ENCODE measurements at places on chromosomes 7 and 10. TPM values are rescaled to one million over a fixed set of nuclear protein-coding genes. Genes with fewer than 3 reads are reported as not detected.

TRPV5 gene
- not detected for total RNA-seq

TAS2R41 gene
- 0.69 TPM for total RNA-seq

PILRA gene
- 21.5 TPM for total RNA-seq

NANOS1 gene
- total RNA-seq, result 1.4 TPM

DUS4L gene
- 6.4 TPM for total RNA-seq

CALD1 gene
- total RNA-seq, result 1,102 TPM

POM121 gene
- 31.9 TPM for total RNA-seq

ITIH2 gene
- total RNA-seq, result 0.10 TPM

GRCh38 chr7:1318661-1319060 lies 86.0 kb downstream of the UNCX start:
- H3K27ac ChIP-seq, result no peak overlapping the region
- H3K4me3 ChIP-seq, result no peak overlapping the region
- no peaks in the 10 kb centered on the region for H3K4me1 ChIP-seq
- DNase-seq, result no peak
- H3K27me3 ChIP-seq, result no peaks in the 10 kb centered on the region
- H3K36me3 ChIP-seq, result no peaks in the 10 kb centered on the region

GRCh38 chr7:128890306-128891109 lies 20.0 kb downstream of the KCP start:
- no peak overlapping the region for H3K4me3 ChIP-seq
- H3K36me3 ChIP-seq, result no peaks in the 10 kb centered on the region

- H3K27me3 ChIP-seq, result no peaks in the 10 kb centered on the region
- H3K4me3 ChIP-seq, result no peak overlapping the region
- H3K36me3 ChIP-seq, result no peaks in the 10 kb centered on the region
- no peak for DNase-seq
- H3K4me1 ChIP-seq, result peaks cover 2% of the 10 kb centered on the region
- H3K27ac ChIP-seq, result no peak overlapping the region
Observed at GRCh38 chr10:11522821-11523245, 88.6 kb downstream of the USP6NL start.

DNA sequence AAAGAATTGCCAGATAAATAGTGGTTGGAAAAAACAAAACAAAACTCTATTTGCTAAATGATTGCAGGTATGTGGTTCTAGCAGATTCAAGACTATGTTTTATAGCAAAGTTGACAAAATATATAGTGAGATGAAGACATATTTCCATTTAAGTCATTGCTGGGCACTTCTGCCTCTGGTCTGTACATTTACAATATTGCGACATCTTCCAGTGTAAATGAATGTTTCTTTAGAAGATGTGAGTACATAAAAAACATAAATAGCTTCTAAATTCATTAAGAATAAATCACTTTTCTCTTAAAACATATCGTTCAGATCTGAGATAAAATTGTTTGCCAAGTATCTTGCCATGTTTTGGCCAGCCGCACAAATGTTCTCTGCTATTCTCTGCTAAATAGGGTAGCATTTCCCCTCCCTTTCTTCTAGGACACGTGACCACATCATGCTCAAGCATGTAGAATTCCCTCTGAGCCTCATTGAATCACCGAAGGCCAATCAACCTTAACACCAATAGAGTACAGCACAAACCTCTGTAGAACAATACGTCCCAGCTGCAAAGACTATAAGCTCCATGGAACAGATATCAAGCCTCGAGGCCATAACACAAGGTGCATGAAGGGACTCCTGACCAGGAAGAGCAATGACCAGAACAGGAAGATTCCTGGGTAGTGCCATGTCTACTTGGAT lies 1173.3 kb downstream of the GATA3 start:
- H3K4me1 ChIP-seq, result no peaks in the 10 kb centered on the region
- H3K27ac ChIP-seq, result no peak overlapping the region
- no peak overlapping the region for H3K4me3 ChIP-seq
- no peaks in the 10 kb centered on the region for H3K27me3 ChIP-seq
- no peaks in the 10 kb centered on the region for H3K36me3 ChIP-seq

GRCh38 chr10:5515948-5516761 lies 8.6 kb upstream of the CALML3 start:
- no peak overlapping the region for H3K4me3 ChIP-seq
- DNase-seq, result no peak
- no peaks in the 10 kb centered on the region for H3K27me3 ChIP-seq
- no peaks in the 10 kb centered on the region for H3K36me3 ChIP-seq
- H3K27ac ChIP-seq, result no peak overlapping the region

DNA sequence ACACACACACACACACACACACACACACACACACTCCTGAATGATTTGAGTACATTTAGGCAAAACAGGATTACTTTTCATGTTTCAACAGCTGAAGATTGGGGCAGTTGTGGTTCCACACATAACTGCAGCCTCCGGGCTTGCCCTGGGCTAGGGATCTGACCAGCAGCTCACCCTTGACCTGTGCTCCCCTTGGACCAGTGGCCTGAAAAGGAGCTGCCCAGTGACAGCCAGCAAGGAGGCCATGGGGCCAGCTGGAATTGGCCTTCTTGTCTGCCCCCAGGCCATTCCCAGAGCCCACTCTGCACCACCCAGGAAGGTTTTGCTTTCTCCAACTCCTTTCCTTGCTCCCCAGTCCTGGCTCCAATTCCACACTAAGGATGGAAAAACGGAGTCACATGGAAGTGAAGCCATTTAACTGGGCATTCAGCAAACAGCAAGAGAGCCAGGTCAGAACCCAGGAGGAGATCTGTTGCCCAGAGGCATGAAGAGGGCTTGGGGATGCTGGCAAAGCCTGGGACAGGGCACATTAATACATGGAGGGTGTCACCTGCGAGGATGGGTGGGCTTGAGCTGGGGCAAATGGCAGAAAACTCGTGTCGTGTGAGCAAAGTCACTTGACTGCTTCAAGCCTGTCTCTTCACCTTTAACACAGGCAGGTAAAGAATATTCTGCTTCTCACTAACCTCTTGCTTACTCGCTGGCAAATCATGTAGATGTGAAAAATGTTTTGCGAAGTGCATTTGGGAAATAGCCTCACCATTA lies 61.5 kb upstream of the GDF10 start:
- no peak overlapping the region for H3K27ac ChIP-seq
- no peak for DNase-seq
- no peaks in the 10 kb centered on the region for H3K27me3 ChIP-seq
- H3K4me1 ChIP-seq, result no peaks in the 10 kb centered on the region
- no peak overlapping the region for H3K4me3 ChIP-seq
- no peaks in the 10 kb centered on the region for H3K36me3 ChIP-seq

- no peak overlapping the region for H3K27ac ChIP-seq
- no peaks in the 10 kb centered on the region for H3K4me1 ChIP-seq
- peak; percentile 69 for DNase-seq
- peak overlapping the region; percentile 54 for H3K4me3 ChIP-seq
- H3K36me3 ChIP-seq, result no peaks in the 10 kb centered on the region
- no peaks in the 10 kb centered on the region for H3K27me3 ChIP-seq
Observed at GRCh38 chr7:26398756-26399509, 107.3 kb downstream of the SNX10 start.

GRCh38 chr7:103715376-103716120 lies 269.5 kb upstream of the SLC26A5 start:
- no peak for DNase-seq
- no peak overlapping the region for H3K27ac ChIP-seq
- H3K27me3 ChIP-seq, result no peaks in the 10 kb centered on the region
- no peaks in the 10 kb centered on the region for H3K36me3 ChIP-seq
- no peaks in the 10 kb centered on the region for H3K4me1 ChIP-seq

- H3K27ac ChIP-seq, result no peak overlapping the region
- no peak for DNase-seq
- H3K4me1 ChIP-seq, result no peaks in the 10 kb centered on the region
- no peaks in the 10 kb centered on the region for H3K36me3 ChIP-seq
- no peak overlapping the region for H3K4me3 ChIP-seq
Observed at GRCh38 chr10:72164617-72165016, 51.2 kb upstream of the ANAPC16 start.

GRCh38 chr10:130179640-130180039 lies 43.4 kb downstream of the GLRX3 start:
- H3K4me1 ChIP-seq, result no peaks in the 10 kb centered on the region
- H3K27me3 ChIP-seq, result no peaks in the 10 kb centered on the region
- no peak for DNase-seq
- H3K4me3 ChIP-seq, result no peak overlapping the region
- no peak overlapping the region for H3K27ac ChIP-seq

- no peak overlapping the region for H3K4me3 ChIP-seq
- H3K36me3 ChIP-seq, result no peaks in the 10 kb centered on the region
- peaks cover 15% of the 10 kb centered on the region for H3K4me1 ChIP-seq
- DNase-seq, result no peak
- H3K27me3 ChIP-seq, result no peaks in the 10 kb centered on the region
Observed at GRCh38 chr10:61939902-61940301, 38.4 kb downstream of the ARID5B start.

DNA sequence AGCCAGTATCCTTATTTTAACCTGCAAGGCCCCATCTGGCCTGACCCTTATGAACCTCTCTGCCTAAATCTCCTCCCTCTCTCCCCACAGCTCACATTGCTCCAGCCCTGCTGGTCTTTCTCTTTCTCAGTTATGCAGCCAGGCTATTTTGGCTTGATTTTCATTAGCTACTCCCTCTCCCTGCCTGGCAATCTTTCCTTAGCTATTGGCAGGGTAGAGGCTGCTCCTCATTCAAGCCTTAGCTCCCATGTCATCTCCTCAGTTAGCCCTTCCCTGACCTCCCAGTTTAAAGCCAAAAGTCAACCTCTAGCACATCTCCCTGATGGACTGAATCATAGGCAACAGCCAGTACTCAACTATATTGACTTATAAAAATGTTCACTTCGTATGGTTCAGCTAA lies 214.4 kb upstream of the CELF2 start:
- H3K4me1 ChIP-seq, result peaks cover 11% of the 10 kb centered on the region
- H3K4me3 ChIP-seq, result no peak overlapping the region
- no peaks in the 10 kb centered on the region for H3K36me3 ChIP-seq
- H3K27ac ChIP-seq, result peak overlapping the region; percentile 71

DNA sequence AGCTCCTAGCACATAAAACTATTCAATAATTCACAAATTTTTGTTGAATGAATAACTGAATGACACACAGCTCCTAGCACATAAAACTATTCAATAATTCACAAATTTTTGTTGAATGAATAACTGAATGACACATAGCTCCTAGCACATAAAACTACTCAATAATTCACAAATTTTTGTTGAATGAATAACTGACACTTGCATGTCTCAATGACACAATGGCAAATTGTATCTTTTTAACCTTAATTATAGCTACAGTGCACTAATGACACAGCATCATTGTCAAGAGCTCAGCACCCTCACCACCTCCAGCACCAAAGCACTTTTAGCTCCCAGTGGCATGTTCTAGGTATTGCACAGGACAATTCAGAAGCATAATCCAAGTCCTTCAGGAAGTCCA lies 131.6 kb downstream of the PDE1C start:
- DNase-seq, result no peak
- H3K4me3 ChIP-seq, result no peak overlapping the region
- no peaks in the 10 kb centered on the region for H3K4me1 ChIP-seq
- no peak overlapping the region for H3K27ac ChIP-seq
- H3K27me3 ChIP-seq, result no peaks in the 10 kb centered on the region
- no peaks in the 10 kb centered on the region for H3K36me3 ChIP-seq

DNA sequence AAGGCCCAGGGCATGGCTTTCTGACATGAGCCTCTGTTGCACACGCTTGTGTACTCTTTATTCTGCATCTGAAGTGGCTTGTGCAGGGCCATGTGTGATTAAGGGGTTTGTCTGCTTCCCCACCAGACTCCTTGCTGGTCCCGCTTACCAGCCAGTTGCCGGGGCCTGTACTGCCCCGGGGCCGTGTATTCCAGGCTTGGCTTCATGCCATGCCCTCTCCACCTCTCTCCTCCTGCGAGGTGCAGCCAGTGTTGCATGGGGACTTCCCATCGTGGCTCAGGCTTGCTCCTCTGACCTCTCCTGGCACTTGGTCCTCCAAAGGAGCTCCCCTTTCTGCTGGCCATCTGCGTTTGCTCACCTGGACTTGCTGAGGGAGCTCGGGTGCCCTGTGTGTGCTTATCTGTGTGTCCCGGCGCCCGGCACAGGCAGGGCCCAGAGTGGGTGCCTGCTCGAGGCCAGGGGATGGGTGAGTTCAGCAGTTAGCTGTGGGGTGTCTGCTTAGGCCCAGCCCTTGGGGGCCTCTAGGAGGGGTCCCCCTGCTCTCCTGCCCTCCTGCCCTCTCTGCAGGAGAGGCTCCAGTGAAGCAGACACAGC lies 11.0 kb upstream of the C10orf143 start:
- H3K27ac ChIP-seq, result no peak overlapping the region
- no peaks in the 10 kb centered on the region for H3K27me3 ChIP-seq
- H3K4me1 ChIP-seq, result no peaks in the 10 kb centered on the region
- DNase-seq, result no peak
- H3K36me3 ChIP-seq, result no peaks in the 10 kb centered on the region

GRCh38 chr7:79506481-79506880 lies 53.0 kb upstream of the MAGI2 start:
- no peaks in the 10 kb centered on the region for H3K36me3 ChIP-seq
- H3K4me3 ChIP-seq, result no peak overlapping the region
- no peak for DNase-seq

DNA sequence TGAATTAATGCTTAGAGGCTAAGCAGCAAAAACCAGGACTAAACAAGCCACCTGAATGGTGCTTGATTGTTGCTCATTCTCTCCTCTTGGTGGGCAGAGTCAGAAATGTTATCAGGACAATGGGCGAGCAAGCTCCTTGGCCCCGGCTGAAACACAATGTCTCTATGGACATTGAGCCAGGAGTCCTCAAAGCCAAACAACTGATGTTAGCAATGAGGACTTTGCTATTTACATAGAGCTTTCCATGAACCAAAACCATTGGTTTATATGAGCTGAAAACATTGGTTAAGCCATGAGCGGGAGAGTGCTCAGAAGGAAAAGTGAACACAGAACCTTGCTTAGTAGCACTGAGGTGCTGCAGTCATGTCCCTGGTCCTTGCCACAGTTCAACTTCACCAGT lies 21.5 kb upstream of the NPVF start:
- no peak for DNase-seq
- H3K4me3 ChIP-seq, result no peak overlapping the region
- H3K36me3 ChIP-seq, result no peaks in the 10 kb centered on the region
- no peak overlapping the region for H3K27ac ChIP-seq

GRCh38 chr7:20826243-20826642 lies 39.6 kb upstream of the SP8 start:
- no peak overlapping the region for H3K27ac ChIP-seq
- no peaks in the 10 kb centered on the region for H3K27me3 ChIP-seq
- H3K36me3 ChIP-seq, result no peaks in the 10 kb centered on the region
- H3K4me1 ChIP-seq, result no peaks in the 10 kb centered on the region

DNA sequence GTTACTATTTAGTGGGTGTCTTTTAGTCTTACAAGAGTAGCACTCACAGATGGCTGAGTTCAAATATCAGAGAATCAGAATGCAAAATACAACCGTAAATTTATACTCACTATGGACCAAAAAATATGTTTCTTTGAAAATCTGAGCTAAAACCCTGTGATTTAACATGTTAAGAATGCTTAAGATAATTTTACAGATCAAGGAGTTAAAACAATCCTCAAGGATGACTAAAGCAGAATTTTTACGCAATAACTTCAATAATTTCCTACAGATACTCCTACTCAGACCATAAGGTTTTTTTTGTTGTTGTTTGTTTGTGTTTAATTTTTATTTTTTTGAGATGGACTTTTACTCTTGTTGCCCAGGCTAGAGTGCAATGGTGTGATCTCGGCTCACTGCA lies 47.9 kb upstream of the CCDC6 start:
- no peak overlapping the region for H3K4me3 ChIP-seq
- H3K27ac ChIP-seq, result no peak overlapping the region
- no peaks in the 10 kb centered on the region for H3K4me1 ChIP-seq

- H3K27ac ChIP-seq, result no peak overlapping the region
- no peaks in the 10 kb centered on the region for H3K4me1 ChIP-seq
- H3K36me3 ChIP-seq, result no peaks in the 10 kb centered on the region
- H3K27me3 ChIP-seq, result no peaks in the 10 kb centered on the region
Observed at GRCh38 chr7:140972876-140973829, 41.6 kb downstream of the MRPS33 start.

GRCh38 chr7:151118108-151119054 lies 32.1 kb downstream of the AGAP3 start:
- no peaks in the 10 kb centered on the region for H3K27me3 ChIP-seq
- H3K27ac ChIP-seq, result no peak overlapping the region
- no peaks in the 10 kb centered on the region for H3K4me1 ChIP-seq
- H3K4me3 ChIP-seq, result no peak overlapping the region
- peaks cover 4% of the 10 kb centered on the region for H3K36me3 ChIP-seq
- DNase-seq, result no peak

Data from aorta (tissue), 5 donors.